ENCODE measurements at places on chromosomes 2 and 18.

DNA sequence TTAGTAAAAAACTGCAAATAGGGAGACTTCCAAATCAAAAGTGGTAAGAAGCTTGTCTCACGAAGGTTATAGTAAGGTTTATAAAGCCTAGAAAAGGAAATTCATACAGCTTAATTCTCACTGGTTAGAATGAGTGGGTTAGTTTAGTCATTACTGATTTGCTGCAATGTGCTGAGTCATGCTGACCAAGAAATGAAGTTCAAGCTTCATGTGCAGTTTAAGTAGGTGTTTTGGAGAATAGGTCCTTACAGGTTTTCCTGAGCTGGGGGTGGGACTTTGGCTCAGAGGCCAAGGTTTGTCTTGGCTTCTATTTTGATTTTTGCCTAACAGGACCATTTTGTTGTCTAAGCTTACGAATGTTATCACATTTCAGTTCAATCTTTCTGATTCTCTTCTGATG is 15.1 kb downstream of the CLIP4 start:
- no peak for DNase-seq

DNA sequence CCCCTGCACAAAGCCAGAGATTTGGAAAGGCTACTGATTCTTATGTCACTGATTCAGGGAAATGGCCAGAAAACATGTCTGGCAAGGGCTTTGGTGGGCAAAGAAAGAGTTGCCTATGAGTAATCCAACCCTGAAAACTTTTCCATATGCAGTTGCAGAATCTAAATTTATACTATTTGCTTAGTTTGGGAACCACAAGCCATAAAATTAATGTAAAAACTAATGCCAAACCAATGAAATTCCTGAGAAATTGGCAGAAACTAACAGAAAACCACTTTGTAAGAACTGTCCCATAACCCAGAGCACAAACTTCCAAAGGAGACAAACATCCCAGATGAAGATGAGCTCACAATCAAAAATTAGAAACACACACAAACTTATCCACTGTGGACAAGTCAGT is 48.8 kb downstream of the TCF4 start:
- DNase-seq = no peak

DNA sequence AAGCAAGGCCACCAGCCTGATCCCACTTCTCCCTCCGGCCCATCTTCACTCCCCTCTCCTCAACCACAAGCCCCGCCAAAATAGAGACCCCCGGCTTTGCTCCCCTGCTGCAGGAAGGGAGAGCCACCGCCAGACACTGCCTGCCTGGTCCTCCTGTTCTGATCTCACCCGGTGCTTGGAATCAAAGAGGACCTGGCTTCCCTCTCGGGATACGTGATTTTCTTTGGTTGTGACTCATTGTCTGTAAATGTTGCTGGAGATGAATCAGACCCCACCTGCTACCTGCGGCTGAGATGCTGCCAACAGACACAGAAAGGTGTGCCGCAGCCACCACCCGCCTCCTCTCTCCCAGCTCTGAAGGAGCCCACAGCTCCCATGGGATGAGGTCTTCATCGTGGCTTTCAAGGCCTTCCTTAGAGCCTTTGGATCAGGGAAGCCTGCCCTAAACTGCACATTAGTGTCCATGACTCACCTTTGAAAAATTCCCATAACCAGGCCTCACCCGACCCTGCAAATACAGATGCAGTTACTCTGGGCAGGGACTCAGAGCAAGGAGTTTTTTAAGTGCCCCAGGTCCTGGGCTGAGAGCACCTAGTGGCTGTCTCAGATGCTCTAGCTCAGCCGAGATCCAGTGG is 79.4 kb upstream of the ZNF532 start:
- DNase-seq = no peak

GRCh38 chr2:80328159-80328571 is 23.6 kb upstream of the LRRTM1 start:
- no peak for DNase-seq

DNA sequence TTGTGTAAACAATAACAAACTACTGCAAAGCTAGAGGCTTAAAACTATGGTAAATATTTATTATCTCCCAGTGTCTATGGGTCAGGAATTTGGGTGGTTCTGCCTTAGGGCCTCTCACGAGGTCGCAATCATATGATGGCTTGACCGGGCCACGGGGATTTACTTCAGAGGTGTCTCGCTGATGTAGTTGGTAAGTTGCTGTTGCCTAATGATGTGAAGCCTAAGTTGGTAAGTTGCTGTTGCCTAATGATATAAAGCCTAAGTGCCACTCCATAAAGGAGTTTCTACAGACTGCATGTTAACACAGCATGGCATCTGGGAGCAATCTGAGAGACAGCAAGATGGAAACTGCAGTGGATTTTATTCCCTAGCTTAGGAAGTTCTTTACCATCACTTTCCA is 35.8 kb downstream of the FMNL2 start:
- DNase-seq = no peak

DNA sequence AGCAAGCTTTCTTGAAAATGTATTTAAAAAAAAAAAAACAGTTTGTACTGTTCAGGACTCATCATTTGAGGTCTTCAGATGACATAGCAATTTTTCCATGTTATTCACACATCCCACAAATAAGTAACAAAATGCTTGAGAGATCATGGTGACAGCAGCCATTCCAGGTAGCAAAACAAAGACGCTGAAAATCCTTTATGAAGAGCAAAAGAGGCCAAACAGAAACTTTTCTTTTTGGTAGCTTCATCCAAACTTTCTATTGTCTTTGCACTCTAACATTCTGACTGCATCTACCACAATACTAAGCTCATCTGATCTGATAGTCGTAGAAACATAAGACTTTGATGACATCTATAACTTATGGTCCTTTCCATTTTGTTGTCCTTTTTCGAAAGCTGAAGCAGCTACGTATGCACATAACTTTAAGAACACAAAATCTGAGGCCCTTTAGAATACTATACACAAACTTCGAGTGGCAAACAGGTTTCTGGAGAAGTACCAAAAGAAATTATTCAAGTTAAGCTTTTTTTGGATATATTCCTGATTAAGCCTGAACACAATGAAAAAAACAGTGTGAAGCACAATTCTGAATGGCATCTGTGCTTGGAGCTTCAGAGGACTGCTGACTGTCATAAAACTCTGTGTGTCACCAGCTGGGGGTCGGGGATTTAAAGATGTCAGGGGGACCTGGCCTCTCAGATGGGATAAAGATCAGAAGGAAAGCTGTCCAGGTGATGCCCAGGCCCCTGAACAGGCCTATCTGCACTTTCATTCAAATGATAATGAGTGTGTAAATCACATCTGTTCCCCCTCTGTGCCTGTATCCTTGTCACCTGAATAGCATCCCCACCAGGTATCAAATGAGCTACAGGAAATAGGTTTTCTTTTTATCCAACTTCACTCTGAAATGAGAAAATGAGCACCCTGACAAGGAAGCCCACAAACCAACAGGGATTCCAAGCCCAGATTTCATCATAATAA is 75.8 kb downstream of the ZEB2 start:
- DNase-seq = no peak

- DNase-seq = no peak
These were observed 952.4 kb downstream of the EPHA4 start for GRCh38 chr2:220619525-220620220.

DNA sequence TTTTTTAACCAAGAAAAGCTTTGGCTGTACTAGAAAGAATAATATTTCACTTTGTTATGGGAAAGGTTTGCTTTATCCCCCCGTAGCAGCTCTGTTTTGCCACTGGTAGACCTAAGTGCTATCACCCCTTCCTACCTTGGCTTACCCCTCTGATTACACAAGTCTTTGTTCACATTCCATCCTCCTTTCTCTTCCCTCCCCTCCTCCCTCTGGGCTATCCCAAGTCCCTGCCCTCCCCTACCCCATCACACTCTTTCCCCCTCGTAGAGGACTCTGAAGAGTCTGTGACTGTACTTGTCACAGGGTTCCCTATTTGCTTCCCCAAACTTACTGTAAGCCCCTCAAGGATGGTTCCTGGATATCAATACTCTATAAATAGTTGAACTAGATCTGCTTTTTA is 152.9 kb upstream of the NOSTRIN start:
- no peak for DNase-seq

DNA sequence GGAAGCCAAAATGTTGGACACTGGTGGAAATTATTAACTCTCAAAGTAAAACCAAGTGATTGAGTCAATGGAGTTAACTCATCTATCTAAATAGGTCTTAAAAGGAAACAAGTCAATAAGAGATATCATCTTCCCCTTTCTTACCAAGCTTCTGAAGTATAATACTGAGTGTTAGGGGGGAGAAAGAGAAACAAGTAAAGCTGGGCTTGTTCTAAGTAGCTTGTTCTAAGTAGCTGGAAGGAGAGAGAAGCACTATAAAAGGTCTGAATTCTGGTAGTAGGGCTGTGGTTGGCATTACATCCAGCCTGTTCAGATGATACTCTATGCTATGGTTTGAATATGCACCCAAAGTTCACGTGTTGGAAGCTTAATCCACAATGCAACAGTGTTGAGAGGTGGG is 26.8 kb downstream of the YES1 start:
- no peak for DNase-seq

DNA sequence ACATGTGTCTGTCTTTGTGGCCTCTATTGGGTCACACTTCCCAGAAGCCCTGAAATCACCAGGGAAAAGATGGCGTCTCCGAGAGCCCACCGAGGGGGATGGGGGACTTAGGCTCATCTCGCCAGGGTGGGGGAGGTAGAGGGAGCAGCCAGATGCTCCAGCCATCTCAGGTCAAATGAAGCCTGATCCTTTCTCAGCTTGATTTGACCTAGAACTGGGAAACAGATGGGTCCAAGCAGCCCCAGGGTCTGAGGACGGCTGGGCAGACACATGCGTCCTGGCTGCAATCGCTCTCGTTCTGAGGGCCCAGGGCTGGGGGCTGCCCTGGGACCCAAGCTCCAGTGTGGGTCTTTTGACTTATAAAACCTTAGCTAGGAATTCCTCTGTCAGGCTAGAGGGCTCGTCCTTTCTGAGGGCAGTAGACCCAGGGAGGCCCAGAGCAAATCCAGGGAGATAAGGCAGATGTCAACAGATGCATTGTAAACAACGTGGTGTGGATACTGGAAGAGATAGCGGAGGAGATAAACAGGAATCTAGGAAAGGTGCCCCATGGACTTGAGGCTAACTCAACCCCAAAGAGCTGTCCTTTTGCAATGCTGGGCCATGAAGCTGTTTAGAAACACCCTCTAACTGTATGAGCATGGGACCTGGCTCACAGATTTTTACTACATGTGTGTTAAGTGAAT is 127.7 kb downstream of the MYCN start:
- no peak for DNase-seq

GRCh38 chr18:26621161-26622026 is 73.0 kb upstream of the KCTD1 start:
- DNase-seq = no peak

DNA sequence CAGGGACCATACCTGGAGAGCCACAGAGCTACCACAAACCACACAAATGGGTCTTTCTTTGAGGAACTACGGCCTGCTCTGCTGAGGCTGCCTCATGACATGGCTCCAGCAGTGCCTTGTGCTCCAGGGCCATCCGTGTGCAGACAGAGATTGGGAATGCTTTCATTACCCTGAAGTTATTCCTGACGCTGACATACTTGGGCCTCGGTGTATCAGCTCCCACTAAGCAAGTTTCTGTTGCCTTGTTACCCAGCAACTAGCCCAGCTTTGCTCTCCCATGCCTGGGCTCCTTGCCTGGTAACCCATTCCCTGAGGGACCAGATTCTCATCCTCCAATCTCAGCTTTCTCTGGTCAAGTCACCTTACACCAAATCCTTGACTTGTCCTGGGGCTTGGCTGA is 80.3 kb upstream of the FZD7 start:
- no peak for DNase-seq

GRCh38 chr18:1559563-1559962 is 654.9 kb downstream of the ADCYAP1 start:
- DNase-seq = no peak

- DNase-seq = peak; percentile 6
These were observed 730 bp downstream of the ODC1 start for GRCh38 chr2:10447300-10447894.

GRCh38 chr18:7725897-7726296 is 158.8 kb downstream of the PTPRM start:
- DNase-seq = no peak

- DNase-seq = no peak
These were observed 94.0 kb downstream of the CDK15 start for GRCh38 chr2:201900362-201900761.

DNA sequence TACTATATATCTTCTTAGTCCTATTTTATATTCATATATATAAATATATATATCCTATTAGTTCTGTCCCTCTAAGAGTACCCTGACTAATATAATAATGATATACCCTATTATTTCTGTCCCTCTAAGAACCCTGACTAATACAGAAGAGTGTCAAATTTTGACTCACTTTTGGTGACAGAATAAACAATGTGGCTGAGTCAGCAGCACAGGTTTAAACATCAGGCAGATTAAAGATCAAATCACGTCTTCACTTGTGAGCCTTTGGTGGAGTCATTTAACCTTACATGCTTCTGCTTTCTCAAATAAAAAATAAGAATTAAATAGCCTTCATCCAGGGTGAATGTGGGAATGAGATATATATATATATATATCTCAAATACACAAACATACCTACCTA is 615.9 kb upstream of the GCFC2 start:
- no peak for DNase-seq

DNA sequence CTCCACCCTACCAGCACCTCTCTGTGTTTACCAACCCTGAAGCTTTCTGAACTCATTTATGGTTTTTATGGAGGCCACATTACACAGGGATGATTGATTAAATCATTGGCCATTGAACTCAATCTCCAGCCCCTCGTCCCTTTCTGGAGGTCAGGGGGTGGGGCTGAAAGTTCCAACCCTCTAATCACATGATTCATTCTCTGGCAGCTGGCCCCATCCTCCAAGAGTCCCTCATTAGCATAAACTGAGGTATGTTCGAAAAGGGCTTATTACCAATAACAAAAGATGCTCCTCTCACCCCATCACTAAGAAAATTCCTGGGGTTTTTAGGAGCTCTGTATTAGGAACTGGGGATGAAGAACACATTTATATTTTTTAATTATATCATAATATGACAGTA is 92.3 kb downstream of the DIS3L2 start:
- DNase-seq = no peak

- no peak for DNase-seq
These were observed 34.5 kb downstream of the RAB31 start for GRCh38 chr18:9742524-9743131.

DNA sequence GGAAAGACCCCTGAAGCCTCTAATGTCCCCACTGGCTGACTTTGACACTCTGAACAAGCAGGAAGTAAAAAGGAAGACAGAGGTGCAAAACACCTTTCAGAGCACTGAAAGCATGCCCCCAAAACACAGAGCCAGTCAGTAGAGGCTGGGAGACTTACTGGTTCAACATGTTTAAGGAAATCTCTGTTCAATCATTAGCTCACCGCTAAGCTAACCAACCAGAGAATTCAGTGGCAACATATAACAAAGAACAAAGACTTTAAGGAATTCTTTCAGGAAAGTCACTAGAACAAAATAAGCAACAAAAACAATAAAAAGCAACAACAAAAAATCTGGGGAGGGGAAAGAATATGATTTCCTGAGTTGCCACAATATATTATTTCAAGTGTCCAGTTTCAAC is 24.1 kb upstream of the RNU4ATAC start:
- DNase-seq = no peak

GRCh38 chr2:177262092-177262491 is 2.4 kb downstream of the NFE2L2 start:
- no peak for DNase-seq

Measured in stimulated activated CD8-positive, alpha-beta memory T cell treated with anti-CD3 and anti-CD28 coated beads, Interleukin-12 subunit alpha, Interleukin-12 subunit beta, amount 100 ng/mL, for 1 hour (primary cell).